ENCODE measurements at places on chromosomes 11 and 22. TPM values are rescaled to one million over a fixed set of nuclear protein-coding genes. Genes with fewer than 3 reads are reported as not detected.

- DNase-seq = peak; percentile 23
Measured at GRCh38 chr11:6356503-6357055, 33.7 kb upstream of the SMPD1 start.

DNA sequence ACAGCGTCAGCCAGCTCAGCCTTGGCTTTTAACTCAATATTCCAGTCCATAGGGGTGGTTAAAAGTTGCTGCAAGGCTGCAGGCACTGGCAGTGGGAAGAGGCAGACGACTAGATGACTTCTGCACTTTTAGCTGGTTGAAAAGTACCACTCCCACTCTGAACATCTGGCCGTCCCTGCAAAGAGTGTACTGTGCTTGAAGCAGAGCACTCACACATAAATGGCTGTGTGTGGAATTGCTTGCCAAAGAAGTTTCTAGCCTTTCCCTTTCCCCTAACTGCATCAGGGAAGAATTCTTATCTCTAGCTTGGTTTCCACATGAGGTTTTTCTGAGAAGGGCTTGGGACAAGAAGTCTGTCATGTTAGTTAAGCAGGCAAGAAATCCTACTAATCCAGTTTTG, 5.1 kb upstream of the PHLDB1 start:
- DNase-seq = no peak

DNA sequence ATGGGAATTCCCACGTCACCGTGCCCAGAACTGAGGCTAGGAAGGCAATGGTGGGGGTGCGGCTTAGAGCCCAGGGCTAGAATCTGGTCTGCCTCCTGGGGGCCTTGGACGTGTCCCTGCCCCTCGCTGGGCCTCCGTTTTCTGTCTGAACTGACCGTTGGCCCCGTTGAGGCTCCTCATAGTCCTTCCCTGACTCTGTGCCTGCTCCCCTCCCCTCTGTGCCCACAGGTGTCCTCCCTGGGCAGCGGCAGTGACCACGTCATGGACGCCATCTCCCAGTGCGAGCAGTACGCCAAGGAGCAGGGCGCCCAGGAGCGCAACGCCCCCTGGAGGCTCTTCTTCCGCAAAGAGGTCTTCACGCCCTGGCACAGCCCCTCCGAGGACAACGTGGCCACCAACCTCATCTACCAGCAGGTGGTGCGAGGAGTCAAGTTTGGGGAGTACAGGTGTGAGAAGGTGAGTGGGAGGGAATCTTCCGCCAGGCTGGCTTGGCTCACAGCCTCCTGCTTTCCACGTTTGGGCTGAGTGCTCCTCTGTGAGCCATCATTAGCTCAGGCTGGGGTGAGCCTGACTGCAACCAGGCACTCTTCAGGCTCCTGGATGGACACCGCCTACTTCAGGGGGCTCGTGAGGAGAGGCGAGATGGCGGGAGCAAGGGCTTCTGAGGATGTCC, 63.9 kb downstream of the MYO7A start:
- DNase-seq = peak; percentile 57

The CASP5 gene
- 0.42 TPM for polyA plus RNA-seq

- DNase-seq = no peak
Measured at GRCh38 chr22:37762389-37762836, 45.3 kb upstream of the GCAT start.

GRCh38 chr11:129785383-129786111, 30.1 kb upstream of the TMEM45B start:
- DNase-seq = no peak

The UFD1 gene
- 66.6 TPM for polyA plus RNA-seq

The OR8B4 gene
- not detected for polyA plus RNA-seq

- no peak for DNase-seq
Measured at GRCh38 chr11:113871336-113871735, 4.0 kb downstream of the USP28 start.

DNA sequence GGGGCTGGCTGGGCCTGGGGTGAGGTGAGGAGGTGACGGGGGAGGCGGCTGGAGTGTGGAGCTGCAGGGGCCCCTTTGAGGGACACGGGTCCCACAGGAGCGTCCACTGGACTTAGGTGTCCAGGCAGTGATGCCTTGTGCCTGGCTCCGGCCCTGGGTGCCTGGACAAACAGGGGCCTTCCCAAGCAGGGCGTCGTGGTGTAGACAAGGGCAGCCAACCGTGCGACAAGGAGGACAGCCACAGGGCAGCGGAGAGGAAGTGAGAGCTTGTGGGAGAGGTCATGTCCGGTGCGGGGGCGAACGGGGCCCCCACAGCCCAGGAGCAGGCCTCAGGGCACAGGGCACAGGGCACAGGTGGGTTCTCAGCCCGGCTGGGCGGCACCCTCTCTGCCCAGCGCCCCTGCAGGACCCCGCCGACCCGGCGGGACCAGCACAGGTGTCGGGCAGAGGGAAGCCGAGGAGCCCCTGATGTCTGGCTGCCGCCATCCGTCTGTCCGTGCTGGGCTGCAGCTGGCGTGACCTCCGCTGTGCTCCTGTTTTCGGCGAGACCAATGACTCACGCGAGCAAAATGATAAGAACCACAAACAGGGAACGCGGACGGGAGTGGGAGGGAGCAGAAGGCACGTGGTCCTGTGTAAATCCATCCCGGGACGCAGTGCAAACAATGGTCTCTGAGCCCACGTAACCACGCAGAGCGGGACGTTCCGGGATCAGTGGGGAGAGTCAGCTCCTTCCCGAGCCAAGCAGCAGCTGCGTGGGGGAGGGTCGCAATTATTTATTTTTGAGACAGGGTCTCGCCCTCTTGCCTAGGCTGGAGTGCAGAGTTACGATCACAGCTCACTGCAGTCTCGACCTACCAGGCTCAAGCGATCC, 49.1 kb upstream of the A4GALT start:
- DNase-seq = no peak

The C11orf42 gene
- polyA plus RNA-seq = 1.8 TPM

DNA sequence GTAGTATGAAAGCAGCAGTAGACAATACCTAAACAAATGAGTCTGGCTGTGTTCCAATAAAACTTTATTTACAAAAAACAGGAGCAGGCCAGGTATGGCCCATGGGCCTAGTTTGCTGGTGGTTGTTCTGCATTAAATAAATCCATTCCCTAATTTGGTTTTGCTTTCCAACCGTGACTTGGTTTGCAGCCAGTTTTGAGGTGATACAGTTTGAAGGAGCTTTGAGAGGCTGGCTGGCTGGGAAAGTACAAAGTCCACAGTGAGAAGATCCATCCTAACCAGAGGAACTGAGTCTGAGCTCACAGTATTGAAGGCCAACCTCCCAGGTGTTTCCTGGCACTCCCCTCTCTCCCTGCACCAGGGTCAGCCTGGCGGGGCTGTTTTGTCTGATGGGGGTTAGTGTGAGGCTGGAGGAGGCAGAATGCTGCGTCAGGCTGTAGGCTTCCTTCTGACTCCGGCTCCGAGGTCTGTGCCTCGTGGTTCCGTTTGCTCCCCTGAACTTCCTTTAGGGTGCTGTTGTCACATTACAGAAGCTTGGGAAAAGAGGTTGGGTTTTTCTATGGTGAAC, 129.5 kb downstream of the MICAL2 start:
- no peak for DNase-seq

- DNase-seq = no peak
Measured at GRCh38 chr11:7575841-7576725, 62.3 kb downstream of the PPFIBP2 start.

DNA sequence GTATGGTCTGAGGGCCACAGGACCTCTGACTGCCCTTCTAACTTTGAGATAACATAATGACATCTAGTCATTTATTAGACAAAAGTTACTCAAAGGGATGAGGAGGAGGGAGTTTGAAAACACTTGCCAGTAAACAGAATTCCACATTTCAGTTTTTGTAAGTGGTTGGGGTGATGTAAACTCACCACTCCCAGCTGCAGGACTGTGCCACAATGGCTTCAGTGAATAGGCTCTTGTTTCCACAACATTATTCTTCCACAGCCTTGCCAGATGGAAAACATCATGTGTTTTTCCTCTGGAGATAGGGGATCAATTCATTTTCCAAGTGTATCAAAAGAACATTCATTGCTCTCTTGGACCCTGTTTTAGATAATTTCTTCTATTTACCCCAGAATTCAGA, 147.2 kb upstream of the BDNF start:
- no peak for DNase-seq

DNA sequence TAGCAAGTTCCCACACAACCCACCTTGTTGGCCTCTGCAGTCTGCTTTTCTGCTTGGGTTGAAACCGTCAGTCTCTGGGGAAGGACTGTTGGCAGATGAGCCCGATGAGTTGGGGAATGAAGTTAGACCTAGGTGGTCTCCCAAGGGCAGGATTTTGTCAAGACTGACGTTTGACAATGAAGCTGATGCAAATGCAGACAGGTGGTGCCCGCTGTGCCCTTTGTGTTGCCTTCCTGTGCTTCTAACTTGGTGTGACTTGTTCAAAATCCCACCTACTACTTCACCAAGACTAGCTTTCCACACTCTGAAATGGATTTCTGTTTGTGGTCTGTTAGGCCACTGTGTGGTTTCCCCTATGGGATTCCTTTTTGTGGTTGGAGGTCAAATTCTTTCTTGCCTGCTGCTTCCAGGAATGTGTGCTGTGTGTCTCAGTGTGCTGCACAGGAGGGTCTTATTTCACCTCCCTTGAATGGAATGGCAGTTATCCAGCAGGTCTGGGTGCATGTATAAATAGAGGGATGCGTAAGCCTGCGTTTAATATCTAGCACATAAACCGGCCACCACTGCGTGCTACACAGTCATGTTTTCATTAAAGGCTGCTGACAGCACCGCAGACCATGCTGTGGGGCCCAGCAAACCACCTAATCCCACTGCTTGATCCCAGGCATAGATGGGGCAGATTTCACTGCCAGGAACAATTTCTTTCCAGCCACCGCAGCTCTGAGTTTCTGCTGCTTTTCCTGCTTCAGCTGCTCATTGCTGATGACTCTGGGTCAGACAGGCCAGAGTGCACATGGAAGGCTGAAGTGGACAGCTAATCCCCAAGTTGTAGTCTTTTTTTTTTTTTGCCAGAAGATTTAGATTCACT, 44.8 kb downstream of the ADAMTS8 start:
- no peak for DNase-seq

- no peak for DNase-seq
Measured at GRCh38 chr22:46022881-46023512, 46.0 kb upstream of the WNT7B start.

GRCh38 chr11:126919147-126919823, 81.3 kb downstream of the KIRREL3 start:
- no peak for DNase-seq

The P2RX3 gene
- 0.20 TPM for polyA plus RNA-seq

The SEPTIN3 gene
- 1.4 TPM for polyA plus RNA-seq

- peak; percentile 92 for DNase-seq
Measured at GRCh38 chr11:8810540-8811301, 100.3 kb upstream of the AKIP1 start.

The DDX25 gene
- 1.2 TPM for polyA plus RNA-seq

DNA sequence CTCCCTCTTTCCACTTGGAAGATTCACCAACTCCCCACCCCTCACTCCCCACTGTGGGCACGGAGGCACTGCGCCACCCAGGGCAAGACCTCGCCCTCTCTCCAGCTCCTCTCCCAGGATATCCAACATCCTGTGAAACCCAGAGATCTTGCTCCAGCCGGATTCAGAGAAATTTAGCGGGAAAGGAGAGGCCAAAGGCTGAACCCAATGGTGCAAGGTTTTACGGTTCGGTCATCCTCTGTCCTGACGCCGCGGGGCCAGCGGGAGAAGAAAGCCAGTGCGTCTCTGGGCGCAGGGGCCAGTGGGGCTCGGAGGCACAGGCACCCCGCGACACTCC, 397 bp upstream of the CD44 start:
- peak; percentile 66 for DNase-seq

DNA sequence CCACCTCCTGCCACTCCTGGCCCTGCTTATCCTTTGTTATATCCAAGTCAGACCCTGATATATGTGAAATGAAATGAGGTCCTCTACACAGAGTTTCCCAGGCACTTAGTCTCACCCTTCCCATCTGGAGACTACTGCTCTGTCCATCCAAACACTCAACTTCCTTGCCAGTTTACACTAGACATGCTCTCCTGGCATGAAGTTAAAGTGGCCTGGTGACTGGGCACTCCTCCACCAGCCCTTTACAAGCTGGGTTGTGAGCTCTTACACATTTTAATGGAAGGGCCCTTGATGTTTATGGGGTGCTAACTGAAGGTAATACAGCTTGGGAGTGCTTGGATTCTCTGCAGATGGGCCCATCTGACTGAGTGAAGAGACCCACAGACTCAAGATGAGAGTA, 216.1 kb upstream of the NARS2 start:
- DNase-seq = no peak

The CRYAB gene
- 60.8 TPM for polyA plus RNA-seq

DNA sequence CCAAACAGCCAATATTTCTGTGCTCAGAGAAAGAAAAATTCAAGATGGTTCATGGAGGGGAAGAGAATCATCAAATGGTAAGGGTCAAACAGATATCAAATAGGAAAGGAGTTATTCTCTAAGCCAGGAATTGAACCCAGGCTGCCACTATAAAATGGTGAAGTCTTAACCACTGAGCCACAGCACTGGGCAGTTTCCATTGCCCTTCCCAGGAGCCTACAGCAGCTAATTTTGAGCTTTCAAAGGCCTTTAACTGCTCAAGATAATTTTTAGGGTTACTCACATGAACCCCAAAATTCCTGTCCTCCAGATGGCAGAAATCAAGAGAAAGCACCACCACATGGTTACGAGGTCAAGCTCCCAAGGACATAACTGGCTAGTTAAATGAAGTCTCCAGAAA, 176.2 kb downstream of the KIF18A start:
- DNase-seq = no peak

GRCh38 chr11:111846063-111846462, 25.3 kb downstream of the ALG9 start:
- DNase-seq = no peak

GRCh38 chr11:66020618-66021357, 5.5 kb downstream of the CATSPER1 start:
- DNase-seq = no peak

- DNase-seq = no peak
Measured at GRCh38 chr11:71302534-71302909, 50.1 kb upstream of the SHANK2 start.

DNA sequence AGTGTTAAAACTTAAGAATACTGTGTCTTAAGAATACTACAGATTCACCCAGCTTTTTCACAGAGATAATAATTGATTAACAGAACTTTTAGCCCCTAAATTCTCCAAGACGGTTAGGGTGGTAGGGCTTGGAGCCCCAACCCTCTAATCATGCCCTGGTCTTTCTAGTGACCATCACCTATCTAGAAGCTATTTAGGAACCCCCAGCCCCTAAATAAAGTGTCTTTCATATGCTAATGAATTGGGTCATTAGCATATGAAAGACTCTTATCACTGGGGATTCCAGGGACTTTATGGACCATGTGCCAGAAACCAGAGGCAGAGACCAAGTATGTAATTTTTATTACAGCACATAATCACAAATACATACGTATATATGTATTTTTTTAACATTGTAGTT, 999.7 kb upstream of the RAG2 start:
- no peak for DNase-seq

GRCh38 chr11:71357414-71357813, 90.8 kb downstream of the DHCR7 start:
- DNase-seq = no peak

The SOX6 gene
- polyA plus RNA-seq = 16.8 TPM

- no peak for DNase-seq
Measured at GRCh38 chr22:26484360-26484706, 656 bp downstream of the SRRD start.

- DNase-seq = no peak
Measured at GRCh38 chr11:126378763-126379162, 23.3 kb downstream of the ST3GAL4 start.

The IFITM10 gene
- 0.24 TPM for polyA plus RNA-seq
